ENCODE measurements at places on chromosomes 3 and 15.

DNA sequence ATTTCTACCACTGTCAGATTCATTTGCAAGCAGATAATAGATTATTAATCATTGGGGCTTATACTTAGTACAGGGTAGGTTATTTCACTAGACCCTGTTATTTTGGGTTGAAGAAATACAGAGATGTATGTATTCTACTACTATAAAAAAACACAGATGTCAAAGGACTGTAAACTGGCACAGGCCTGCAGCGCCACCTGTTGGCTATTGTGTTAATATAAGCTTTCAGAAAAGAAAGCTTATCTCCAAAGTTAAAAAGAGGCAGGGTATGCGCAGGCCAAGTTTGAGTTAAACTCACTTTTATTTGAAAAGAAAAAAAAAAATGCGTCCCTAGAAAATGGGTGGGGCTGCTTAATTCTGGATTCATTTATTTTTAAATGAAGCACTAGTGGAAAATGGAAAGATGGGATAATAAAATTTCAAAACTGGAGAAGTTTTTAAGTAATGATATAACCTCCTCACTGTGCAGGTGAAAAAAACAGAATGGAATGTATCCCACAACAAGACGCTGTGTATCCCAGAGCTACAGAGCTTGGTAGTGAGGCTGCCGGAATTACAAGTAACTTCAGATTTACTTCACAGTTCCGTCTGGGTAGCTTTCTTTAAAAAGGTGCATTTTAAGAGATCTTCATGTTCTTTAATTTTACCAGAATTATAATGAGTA, 407.2 kb upstream of the TGFBR2 start:
- DNase-seq = no peak

GRCh38 chr3:71528816-71529215, 54.7 kb downstream of the FOXP1 start:
- DNase-seq = no peak

- DNase-seq = no peak
Measured at GRCh38 chr3:39028546-39028945, 23.2 kb downstream of the SCN11A start.

GRCh38 chr3:27749643-27750042, 27.5 kb upstream of the EOMES start:
- no peak for DNase-seq

DNA sequence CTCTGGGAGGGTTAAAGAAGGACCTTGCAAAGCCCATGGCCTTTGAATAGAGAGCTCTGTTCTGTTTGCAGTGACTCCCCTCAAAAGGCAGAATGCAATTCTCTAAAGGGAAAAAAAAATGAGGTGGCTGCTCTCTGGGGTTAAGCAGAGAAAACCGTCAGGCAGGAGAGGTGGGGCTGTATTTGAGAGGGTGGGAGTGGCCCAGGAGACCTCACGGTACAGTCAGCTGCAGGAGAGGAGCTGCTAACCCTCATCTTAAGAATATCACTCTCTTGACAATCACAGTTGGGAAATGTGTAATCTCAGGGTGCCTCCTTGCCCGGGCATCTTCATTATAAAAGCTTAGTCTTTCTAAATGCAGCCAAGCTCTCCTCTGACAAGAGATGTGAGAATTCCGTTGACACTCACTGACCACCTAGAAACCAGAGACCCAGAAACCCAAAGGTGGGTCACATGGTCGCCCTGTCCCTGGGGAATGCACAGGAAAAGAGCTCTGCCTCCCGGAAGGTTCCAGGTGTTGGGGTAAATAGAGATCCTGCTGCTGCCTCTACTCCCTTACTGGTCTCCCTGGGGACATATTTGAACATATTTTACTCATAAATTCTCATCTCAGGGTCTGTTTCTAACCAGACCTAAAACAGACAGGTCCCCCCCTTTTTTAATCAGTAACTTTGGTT, 159.1 kb upstream of the CTDSPL start:
- DNase-seq = no peak

DNA sequence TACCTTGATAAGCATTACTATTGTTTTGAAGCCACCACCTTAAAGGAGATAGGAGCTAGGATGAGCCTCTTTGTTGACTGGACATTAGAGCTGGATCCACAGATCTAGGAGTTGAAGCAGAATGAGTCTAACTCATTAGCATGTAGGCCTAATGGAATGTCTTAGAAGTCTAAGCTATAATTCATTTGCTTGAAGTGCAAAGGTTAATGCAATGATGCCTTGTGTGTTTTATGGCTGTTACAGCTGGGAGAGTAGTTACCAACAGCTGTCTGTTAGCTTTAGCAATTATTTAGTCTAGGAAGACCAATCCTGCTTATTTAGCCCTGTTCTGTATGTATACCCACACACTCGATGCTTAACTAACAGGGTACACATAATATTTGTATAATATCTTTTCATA, 419.3 kb downstream of the TUSC7 start:
- DNase-seq = no peak

- DNase-seq = no peak
Measured at GRCh38 chr3:178304758-178305467, 231.3 kb upstream of the KCNMB2 start.

DNA sequence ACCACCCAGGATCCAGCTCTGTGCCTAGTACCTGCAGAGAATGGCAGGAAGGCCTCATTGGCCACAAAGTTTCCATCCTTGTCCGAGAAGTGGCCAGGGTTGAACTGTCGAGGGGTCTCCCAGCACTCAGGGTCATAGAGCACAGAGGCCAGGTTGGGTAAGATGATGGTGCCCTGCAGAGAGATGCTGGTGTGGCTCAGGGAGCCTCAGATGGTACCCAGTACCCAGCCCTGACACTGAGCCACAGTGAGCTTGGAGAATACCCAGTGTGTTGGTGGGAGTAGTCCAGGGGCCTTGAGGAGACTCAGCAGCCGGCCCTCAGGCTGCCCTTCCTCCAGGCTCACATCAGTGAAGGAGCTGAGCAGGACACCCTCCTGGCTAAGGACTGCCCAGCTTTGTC, 11.5 kb upstream of the PARL start:
- DNase-seq = no peak

DNA sequence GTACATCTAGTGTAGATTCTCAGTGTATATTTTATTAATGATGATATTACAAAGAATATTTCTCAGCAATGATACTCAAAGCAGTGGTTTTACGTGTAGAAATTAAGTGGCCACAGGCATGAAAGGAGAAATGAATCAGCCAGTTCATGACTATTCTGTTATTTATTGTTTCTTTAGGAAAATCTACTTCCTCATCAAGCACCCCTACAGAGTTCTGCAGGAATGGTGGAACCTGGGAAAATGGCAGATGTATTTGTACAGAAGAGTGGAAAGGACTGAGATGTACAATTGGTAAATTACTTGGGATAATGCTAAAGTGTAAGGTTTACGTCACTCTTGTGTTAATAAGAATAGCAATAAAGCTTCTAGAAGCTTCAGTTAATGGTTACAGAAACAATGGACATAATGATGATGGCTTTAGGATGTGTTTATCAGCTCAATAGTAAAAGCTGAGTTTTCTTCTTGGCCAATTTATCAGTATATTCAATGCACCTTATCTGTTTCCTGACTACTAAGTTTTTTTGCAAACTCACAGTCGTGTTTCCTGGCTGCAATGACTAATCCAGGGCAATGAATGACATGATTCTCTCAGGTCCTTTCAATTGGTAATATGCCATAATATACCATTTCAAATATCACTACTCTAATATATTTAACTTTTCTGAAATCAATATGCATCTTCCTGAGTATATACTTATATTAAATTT, 20.2 kb downstream of the ADGRG7 start:
- DNase-seq = no peak

- DNase-seq = no peak
Measured at GRCh38 chr3:152122851-152123250, 145.9 kb upstream of the MBNL1 start.

- DNase-seq = no peak
Measured at GRCh38 chr3:15860014-15860934, 62.5 kb upstream of the ANKRD28 start.

- no peak for DNase-seq
Measured at GRCh38 chr15:81749716-81750375, 296.0 kb downstream of the MEX3B start.

- peak; percentile 10 for DNase-seq
Measured at GRCh38 chr3:101069901-101070798, 76.9 kb upstream of the ABI3BP start.

GRCh38 chr3:190886945-190887344, 24.5 kb upstream of the GMNC start:
- DNase-seq = peak; percentile 7

GRCh38 chr3:23199649-23200048, 3.5 kb upstream of the UBE2E2 start:
- no peak for DNase-seq

- no peak for DNase-seq
Measured at GRCh38 chr3:15977598-15978232, 179.9 kb upstream of the ANKRD28 start.

DNA sequence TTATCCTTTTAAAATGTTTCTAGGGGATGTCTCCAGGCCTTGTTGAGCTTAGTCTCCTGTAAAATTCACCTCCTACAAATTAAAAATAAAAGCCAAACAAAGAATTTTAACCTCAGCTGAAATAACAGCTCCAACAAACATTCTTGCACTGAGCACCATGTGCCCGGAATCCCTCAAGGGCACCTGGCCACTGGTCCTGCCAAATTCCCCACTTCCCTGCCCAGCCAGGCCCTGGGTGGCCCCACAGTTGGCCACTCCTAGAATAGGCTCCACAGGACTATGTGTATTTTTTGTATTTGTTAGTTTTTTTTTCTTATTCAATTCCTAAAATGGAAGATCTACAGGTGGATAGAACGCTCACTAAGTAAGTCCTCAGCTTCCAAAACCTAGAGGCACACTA, 33.1 kb upstream of the PLA2G4E start:
- no peak for DNase-seq

DNA sequence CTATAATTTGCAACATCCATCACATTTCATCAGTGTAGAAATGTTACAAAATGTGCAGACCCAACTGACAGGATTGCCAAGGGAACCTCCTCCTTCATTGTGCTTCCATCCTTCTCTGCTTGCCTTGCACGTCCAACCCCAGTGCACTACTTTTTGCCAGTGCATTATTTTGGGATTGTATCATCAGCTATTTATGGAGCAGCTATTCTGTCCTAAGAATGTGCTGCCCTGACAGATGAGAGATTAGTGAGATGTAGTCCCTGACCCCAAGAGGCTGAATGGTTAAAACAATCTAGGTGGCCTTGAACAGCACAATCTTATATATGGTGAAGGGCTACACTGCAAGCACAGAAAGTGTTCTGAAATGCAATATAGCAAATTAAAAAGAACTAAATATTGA, 935.8 kb downstream of the IGSF11 start:
- DNase-seq = no peak

All from GM12891 (cell line).